ENCODE measurements at places on chromosomes 1 and 21.

GRCh38 chr1:1432274-1432950, 3.1 kb upstream of the VWA1 start:
- no peak for DNase-seq

- no peak for DNase-seq
Measured at GRCh38 chr1:77349275-77349674, 67.5 kb downstream of the AK5 start.

DNA sequence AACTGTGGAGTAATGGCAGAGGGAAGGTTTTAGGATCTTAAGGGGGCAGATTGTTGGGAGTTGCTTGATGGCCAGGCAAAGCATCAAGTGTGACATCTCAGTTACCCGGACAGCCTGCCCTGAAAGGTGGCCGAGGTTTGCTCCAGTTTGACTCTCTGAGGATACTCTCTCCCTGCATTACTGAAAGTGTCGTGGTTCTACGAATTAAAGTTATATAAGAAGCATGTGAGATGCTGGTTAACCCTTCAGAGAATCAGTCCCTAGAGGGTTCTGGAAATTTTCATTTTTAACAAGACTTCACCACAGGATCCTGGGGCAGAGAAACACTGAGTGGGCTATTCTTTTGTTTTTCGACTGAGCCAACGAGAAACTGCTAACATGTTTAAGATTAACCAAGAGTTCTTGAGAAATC, 689 bp upstream of the ZNF644 start:
- DNase-seq: no peak

DNA sequence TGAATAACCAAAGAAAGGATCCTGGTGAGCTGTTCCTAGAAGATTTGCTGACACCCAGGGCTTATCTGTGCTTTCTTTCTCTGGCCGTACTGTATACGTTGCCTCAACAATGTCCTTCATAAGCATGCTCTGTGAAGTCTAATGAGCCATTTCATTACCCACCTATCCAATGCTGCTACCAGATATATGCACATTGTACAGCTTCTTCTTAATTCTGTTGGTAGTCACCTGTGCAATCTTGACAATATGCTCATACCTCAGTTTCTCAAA, 731.8 kb upstream of the NCAM2 start:
- no peak for DNase-seq

DNA sequence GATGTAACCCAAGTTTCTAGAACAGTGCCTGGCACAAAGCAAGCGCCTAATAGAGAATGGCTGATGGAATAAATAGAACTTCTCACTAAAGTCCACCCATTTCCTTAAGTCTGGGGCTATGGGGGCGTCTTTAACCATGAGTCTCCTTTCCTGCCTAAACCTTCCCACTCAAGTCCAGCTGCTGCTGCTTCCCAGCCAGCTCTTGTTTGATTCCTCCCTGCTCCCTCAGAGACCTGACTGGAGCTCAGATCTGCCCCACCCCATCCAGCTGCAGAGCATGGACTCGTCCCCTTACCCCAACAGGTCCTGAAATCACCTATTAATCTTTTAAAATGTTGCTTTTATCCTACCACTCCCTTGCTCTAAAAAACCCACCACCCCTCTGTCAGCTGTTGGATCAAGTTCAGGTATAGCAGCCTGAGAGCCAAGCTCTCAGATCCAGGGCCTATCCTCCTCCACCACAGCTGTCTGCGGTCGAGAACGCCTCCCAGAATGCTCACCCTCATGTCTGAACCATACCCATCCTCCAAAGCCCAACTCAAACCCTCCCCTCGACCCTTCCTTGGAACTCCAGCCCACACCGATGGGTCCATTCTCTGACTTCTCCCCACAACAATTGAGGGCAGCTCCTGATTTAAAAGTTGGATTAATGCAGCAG, 12.8 kb upstream of the GALNT2 start:
- no peak for DNase-seq

GRCh38 chr1:39656391-39656790, 15.5 kb downstream of the NT5C1A start:
- DNase-seq: no peak

- DNase-seq: peak; percentile 51
Measured at GRCh38 chr1:95086949-95087533, 14.3 kb upstream of the ALG14 start.

DNA sequence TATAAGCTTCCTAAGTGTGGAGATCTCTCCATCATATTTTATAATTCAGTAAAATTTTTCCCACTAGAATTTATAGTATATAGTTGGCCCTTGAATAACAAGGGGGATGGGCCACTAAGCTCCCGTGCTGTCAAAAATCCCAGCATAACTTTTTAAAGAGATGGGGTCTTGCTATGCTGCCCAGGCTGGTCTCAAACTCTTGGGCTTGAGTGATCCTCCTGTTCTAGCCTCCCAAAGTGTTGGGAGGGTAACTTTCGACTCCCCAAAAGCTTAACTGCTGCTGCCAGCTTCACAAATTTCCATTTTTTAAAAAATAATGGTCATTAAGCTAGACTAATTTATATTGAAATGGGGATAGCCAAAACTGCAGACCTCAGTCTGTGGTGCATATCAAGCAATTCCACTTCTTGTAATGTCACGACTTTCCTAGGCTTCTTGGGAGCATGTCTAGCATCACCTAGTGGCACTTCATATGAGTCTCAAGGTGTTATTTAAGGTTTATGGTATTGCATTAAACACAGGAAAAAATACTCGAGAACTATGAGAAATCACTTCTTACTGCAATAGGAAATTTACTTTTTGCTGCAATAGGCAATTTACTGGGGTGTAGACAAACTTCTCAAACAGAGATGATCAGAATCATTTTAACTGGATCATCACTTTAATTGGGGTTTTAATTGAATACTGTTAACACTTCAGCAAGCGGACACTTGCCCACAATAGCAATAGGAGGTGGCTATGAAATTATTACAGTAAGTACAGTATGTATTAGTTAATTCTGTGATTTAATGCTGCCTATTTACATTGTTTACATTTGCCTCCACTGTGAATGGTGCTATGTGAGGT, 19.3 kb upstream of the ACTA1 start:
- DNase-seq: peak; percentile 49

GRCh38 chr1:209751627-209752231, 4.1 kb upstream of the TRAF3IP3 start:
- no peak for DNase-seq

DNA sequence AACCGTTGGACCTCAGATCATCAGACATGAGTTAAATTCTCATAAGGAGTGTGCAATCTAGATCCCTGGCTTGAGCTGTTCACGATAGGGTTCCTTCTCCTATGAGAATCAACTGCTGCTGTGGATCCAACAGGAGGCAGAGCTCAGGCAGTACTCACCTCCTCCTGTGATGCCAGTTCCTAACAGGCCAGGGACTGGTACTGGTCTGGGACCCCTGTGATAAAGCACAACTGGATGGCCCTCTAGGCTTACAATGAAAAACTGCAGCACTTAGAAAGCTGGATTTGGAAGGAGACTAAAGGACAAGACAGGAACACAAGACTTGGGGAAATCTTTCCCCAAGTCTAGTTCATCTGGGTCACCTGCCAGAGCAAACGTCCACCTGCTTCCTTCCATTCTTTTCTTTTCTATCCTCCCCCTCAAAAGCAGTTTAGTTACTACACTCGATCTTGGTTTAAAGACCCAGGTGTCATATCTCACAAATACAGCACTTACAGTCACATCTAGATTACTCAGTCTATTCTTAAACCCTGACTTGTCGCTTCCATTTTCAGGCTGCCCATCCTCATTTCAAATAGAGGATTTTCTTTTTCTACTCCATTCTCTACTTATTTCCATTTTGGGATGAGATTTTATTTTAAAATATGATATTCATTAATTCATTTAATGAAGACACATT, 59.8 kb downstream of the PTPN14 start:
- DNase-seq: no peak

- no peak for DNase-seq
Measured at GRCh38 chr1:213615226-213615916, 372.4 kb upstream of the PROX1 start.

DNA sequence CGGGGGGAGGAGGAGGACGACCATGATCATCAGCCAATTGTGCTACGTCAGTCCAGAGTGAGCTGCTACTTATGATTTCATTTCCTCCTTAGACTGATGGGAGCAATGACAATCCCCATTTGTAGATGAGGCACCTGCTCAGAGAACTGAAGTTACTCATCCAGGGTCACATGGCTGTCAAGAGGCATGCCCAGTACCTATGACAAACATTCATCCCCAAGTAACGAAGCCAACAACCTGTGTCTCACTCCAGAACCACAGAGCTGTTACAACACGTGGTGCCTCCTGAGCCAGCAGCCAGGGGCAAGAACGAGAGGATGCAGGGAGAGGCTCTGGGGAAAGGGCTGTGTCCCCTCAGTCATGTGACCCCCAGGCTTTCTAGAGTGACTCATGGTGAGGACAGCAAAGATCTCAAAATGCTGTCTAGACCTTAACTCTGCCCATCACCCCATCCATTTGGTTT, 93.6 kb downstream of the SIM2 start:
- no peak for DNase-seq

DNA sequence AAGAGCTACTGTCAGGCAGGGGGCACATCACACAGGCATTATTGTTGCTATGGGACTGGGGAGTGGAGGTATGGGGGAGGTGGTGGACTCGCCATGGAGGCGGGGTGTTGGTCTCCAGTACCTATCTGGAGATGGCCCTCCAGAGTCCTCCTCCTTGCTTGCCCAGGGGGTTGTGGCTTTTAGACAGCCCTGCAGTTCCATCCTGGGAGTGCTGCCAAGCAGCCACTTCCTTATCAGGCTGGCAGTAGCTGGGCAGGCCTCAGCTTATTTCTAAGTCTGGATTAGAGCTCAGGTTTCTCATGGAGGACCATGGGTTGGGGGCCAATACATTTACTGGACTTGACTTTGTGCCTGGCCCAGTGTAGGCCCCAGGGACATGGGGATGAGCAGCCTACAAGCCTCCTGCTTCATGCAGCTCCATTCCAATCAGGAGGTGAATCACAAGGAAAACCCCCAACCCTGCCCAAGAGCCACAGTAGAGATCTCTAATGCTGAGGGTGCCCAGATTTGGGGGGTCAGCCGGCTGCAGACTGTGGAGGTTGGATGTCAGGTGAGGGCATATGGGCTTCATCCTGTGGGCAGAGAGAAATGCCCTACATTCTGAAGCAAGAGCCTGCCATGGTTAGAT, 210.7 kb upstream of the EDN2 start:
- DNase-seq: no peak

DNA sequence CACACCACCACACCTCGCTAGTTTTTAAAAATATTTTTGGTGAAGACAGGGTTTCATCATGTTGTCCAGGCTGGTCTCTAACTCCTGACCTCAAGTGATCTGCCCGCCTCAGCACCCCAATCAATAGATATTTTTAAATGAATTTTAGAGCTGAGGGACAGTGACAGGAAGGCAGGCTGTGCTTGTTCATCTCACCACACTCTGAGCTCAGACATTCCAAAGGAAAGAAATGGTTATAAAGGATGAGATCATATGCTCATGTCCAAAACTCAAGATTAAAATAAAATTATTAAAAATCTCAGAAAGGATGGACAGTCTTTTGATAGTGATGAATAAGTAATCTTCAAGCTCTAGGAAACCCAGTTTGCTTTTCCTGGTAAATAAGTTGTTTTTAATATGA, 40.9 kb downstream of the L1TD1 start:
- DNase-seq: no peak

DNA sequence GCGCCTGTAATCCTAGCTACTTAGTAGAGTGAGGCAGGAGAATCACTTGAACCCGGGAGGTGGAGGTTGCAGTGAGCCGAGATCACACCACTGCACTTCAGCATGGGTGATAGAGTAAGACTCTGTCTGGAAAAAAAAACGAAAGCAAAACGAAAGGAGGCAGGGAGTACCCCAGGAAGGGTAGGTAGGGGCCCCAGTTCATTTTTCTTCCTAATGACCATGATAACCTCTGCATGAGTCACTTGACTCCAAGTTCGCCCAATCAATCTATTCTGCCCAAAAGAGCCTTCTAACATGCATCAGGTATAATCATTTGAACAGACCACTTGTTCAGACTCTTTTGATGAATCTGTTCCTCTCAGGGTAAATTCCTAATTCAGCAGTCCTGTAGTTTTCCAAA, 13.2 kb upstream of the TMEM201 start:
- no peak for DNase-seq

DNA sequence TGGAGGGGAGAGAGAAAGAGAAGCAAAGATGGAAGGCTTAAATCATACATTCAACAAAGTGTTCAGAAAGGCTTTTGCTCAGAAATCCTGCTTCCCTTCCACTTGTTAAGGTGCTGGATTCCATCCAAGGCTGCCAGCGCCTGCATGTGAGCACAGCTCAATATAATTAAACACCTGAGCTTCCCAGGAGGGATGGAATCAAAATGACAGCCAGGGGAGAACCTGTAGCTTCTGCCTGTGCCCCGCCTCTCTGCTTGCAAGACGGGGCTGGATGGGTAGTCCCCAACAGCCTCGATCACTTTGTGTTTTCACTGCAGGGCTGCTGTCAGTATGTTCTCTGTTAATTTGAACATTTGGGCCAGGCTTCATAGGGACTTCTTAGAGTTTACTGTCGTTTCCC, 225.7 kb downstream of the KCNH1 start:
- DNase-seq: no peak

- no peak for DNase-seq
Measured at GRCh38 chr1:246784621-246785493, 60.6 kb downstream of the SCCPDH start.

DNA sequence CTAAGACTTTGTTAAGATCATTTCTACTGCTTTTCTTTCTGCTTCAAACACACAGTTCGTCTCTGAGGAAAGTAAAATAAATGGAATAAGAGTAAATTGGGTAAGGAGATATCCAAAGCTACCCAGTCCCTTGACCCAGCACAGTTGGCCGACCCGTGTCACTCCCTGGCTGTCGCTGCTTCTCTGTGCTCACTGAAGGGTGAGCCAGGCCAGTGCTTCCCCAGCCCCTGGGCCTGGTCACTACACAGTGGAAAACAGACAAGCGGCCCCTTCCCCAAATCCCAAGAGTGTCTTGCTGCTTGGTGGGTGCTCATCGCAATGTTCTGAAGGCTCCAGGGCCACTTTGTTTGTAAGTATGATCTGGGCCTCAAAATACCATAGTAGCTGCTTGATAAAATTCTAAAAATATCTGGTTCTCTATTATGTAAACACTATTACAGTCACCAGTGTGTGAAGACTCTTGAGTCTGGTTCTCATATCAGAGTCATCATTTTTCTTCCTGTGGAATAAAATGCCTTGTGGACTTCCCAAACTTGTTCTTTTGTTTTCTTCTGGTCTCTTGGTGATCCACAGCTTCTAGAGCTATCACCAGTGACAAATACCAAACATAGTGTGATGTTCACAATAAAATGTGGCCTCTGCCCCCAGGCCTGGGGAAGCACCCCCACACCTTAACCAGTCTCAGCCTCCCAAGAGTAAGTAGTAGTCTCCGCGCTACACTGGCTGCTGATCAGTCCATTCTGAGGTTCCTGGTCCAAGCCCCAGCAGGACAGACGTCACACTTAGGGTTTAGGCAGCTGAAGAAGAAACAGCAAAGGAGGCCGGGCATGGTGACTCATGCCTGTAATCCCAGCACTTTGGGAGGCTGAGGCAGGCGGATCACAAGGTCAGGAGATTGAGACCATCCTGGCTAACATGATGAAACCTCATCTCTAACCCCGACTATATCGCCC, 106.2 kb downstream of the DHRS3 start:
- DNase-seq: no peak

Measured in GM23338 (cell line).